Lower leg skin (tissue), 4 donors: ENCODE measurements at places on chromosomes 12 and 14. TPM values are rescaled to one million over a fixed set of nuclear protein-coding genes. Genes with fewer than 3 reads are reported as not detected.

The INHBC gene
- total RNA-seq: not detected

The FAM90A1 gene
- 0.10 TPM for total RNA-seq

GRCh38 chr14:53663709-53664108 is 292.9 kb downstream of the BMP4 start:
- DNase-seq: no peak

The LRRC74A gene
- total RNA-seq: not detected

The KCNMB4 gene
- 4.2 TPM for total RNA-seq

GRCh38 chr14:77868552-77869285 is 68.8 kb downstream of the ADCK1 start:
- no peak for DNase-seq

The B3GNT4 gene
- total RNA-seq: 7.4 TPM

The PYGL gene
- 37.0 TPM for total RNA-seq

- DNase-seq: no peak
Measured at GRCh38 chr12:117695956-117696355, 272.8 kb downstream of the KSR2 start.

- peak; percentile 97 for DNase-seq
Measured at GRCh38 chr12:54560374-54560858, 11.0 kb downstream of the PDE1B start.

DNA sequence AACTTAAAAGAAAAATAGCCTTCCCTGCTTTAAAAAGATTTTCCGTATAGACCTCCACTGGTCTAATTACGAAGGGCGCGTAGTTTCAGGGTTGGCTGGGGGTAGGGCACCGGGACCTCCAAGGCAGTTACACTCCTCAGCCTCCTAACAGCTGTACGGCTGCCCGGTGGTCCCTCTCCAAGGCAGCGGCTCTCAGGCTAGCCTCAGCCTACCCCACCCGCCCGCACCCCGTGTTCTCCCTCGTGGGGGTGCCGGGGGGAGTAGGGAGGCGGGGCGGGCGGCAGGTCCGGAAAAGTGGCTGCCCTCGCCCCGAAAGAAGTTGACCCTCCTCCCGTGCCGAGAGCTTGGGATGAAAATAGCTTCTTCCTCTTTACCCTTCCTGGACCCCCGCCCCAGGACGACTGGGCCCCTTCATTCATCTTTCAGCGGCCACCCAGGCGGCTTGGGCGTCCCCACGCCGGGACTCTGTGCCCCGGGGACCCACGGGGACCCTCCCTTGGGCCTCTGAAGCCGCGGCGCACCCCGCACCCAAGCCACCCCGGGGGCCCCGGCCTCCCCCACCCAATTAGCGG is 991 bp upstream of the RCOR1 start:
- peak; percentile 43 for DNase-seq

- no peak for DNase-seq
Measured at GRCh38 chr12:4867384-4867783, 42.3 kb upstream of the KCNA1 start.

DNA sequence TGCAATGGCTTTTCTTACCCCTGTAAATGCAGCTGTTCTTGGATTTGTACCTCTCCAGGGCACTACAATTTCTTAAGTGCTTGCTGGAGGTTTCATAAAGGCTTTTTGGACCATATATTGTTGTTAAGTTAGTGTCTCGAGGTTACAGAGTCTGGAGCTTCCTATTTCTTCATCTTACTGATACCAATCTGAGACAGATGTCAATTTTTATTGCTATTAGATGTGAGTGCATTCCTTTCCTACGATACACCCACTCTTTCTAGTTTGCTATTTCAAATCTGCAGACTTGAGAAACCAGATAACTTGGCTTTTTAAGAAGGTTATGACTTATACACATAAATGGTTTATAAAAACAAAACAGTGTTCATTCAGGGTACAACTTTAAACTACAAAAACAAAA is 2.1 kb downstream of the NOXRED1 start:
- no peak for DNase-seq

DNA sequence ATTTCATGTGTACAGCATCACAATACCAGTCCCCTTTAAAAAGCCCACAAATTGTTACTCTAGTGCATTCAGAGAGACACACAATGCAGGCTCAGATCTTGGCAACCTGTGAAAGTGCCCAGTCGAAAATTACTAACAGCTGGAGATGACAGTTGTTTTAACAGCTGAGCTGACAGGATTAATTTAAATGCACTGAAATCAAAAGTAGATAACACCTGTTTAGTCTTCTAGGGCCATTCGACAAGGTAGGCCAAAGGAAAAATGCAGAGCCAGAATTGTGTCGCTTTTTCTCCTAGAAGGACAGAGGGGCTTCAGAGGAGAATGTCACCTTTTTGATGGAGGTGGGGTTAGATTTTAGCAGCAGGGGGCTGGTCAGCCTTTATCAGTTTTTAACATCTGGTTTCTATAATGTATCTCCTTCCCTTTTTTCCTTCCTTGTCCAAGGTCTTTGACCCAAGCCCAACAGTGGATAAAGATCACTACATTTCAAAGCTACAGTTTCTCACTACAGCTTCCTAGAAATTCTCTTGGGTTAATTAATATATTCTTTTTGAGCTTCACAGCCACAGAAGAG is 139.1 kb downstream of the SOX5 start:
- no peak for DNase-seq

- DNase-seq: no peak
Measured at GRCh38 chr12:27970401-27971120, 2.0 kb downstream of the PTHLH start.

DNA sequence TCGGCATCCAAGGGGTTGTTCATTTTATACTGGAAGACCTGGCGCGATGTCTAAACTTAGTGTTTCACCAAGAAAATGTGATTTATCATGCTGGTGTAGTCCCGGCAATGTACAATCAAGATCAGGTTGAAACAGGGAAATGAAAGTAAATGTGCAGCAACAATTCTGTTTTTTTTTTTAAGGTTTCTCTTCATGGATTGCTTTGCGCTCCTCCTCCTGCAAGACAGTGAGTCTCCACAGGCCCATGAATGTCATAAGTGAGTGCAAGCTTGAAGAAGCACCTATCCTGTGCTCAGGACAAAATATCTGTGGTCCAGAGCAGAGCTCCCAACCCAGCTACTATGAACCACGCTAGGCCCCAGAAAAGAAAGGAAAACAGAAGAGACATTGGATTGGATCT is 143.4 kb downstream of the KCNK10 start:
- DNase-seq: no peak

The RND1 gene
- total RNA-seq: 0.49 TPM

The ADCY4 gene
- 6.7 TPM for total RNA-seq

- no peak for DNase-seq
Measured at GRCh38 chr14:50335989-50336824, 24.1 kb downstream of the DMAC2L start.

- no peak for DNase-seq
Measured at GRCh38 chr12:15323480-15323879, 1.2 kb downstream of the PTPRO start.

The RNASE2 gene
- not detected for total RNA-seq

The KLRG1 gene
- not detected for total RNA-seq

GRCh38 chr12:122282061-122282460 is 15.8 kb upstream of the VPS33A start:
- no peak for DNase-seq

GRCh38 chr12:101570047-101570446 is 24.7 kb upstream of the MYBPC1 start:
- no peak for DNase-seq

The NOXRED1 gene
- 0.15 TPM for total RNA-seq

DNA sequence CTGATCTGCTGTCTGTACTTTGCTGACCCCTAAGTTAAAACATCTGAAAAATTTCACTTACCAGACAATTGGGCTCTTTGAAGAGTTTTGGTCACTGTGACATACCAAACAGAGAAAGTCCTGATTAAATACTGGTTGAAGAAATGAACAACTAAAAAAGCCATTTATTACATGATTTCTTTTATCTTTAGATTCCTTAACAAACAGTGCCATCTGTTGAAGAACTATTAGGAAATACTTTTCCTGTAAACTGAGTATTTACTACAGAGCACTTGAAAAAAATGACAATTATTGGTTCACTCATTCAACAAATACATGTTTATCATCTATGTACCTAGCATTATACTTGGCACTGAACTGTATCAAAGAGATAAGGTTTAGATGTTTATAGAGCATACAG is 6.5 kb upstream of the WASHC4 start:
- no peak for DNase-seq

The GLRX5 gene
- total RNA-seq: 33.5 TPM

The SLCO1B1 gene
- total RNA-seq: not detected

GRCh38 chr12:127809275-127809674 is 457.7 kb upstream of the TMEM132C start:
- DNase-seq: no peak

The MYO1H gene
- 0.75 TPM for total RNA-seq

GRCh38 chr14:31024010-31024480 is 1.4 kb upstream of the AP4S1 start:
- no peak for DNase-seq

- no peak for DNase-seq
Measured at GRCh38 chr14:100873096-100873482, 30.4 kb downstream of the RTL1 start.

DNA sequence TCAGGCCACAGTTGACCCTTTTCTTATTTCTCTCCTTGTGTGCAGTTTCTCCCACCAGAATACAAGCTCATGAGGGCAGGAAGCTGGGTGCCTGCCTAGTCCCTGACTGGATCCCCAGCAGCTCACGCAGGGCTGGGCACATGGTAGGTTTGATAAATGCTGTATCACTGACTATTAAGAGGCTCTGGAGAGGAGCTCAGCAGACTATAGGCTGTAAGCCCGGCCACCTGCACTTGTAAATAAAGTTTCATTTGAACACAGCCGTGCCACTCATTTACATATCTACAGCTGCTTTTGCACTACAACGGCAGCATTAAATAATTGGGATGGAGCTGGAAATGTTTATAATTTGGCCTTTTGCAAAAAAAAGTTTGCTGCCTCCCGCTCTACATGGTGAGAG is 32.0 kb downstream of the CHGA start:
- no peak for DNase-seq

- DNase-seq: no peak
Measured at GRCh38 chr14:70714055-70714550, 72.4 kb downstream of the TTC9 start.

DNA sequence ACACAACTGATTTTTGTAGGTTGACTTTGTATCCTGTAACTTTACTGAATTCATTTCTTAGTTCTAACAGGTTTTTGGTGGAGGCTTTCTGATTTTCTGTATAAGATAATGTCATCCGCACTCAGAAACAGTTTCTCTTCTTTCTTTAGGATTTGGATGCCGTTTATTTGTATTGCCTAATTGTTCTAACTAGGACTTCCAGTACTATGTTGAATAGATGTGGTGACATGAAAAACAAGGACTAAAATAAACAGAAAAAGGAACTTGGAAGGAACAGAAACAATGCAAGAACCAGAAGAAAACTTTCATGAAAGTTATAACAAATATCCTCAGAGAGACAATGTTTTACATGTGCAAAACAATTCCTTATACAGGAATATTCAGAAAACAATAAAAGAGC is 100.3 kb downstream of the GTF2A1 start:
- no peak for DNase-seq

- DNase-seq: no peak
Measured at GRCh38 chr12:111586986-111587385, 12.1 kb downstream of the ATXN2 start.

DNA sequence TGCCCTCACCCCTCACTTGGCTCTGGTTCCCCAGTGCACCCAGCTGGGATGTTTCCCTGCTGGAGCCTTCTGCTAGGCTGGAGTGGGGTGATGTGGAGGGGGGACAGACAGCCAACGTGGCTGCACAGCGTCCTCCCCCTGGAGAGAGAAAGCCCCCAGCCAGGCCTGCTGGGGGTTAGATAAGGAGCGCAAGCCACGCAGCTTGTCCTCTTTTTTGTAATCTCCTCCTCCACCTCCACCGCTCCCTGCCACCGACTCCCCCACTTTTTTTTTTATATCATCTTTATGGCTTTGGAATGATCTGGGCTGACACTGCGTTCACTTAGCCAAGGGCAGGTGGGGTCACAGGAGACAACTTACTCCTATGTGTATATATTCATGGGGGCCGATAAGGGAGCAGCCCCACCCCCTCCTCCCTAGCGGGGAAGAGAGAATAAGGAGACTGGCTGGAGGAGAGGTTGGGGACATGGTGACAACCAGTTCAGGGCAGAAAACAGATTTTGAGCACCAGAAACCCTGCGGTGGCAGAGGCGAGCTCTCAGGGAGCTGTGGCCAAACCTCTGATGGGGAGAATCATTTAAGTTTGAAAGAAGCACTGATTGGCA is 169.9 kb upstream of the LHX5 start:
- DNase-seq: no peak

- DNase-seq: no peak
Measured at GRCh38 chr12:49129332-49130150, 1.7 kb downstream of the TUBA1B start.

The SAMD15 gene
- 0.64 TPM for total RNA-seq

- DNase-seq: no peak
Measured at GRCh38 chr12:92973614-92974013, 44.5 kb upstream of the EEA1 start.

The TMEM63C gene
- total RNA-seq: 17.8 TPM

The CPNE6 gene
- not detected for total RNA-seq

DNA sequence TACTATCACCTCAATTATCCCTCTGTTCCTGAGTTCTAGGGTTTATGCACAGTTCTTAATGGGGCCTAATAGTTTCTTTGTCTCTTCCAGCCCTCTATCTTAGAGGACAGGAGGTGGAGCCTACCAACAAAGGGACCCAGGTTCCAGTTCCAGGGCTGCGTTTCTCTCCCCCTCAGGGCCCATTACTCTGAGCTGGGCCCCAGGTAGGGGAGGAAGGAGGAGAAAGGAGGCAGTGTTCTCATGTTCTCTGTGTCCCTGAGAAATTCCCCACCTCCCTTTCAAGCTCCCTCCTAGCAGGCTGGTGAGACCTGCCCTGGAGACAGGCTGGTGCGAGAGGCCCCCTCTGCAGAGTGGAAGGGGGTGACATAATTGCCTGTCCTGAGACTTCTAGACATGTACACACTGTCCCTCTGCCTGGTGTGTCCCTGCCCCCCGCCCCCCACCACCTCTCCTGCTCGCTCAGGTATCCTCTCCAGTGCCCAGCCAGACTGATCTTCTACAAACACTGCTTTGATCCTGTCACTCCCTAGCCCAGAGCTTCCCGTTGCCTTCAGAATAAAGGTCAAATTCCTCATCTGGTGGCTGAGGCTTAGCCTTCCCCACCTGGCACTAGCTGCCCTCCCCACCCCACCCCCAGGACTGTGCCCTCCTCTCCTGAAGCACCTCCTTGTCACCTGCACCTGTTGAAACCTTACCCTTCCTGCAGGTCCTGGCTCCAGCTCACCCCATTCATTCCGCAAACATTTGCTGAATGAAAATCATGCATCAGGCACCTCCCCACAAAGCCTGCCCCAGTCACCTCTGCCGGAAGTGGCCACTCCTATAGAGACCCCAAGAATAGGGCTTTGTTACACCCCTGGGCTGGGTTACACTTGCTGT is 21.1 kb upstream of the KRT8 start:
- DNase-seq: no peak

GRCh38 chr12:43245947-43246346 is 306.1 kb downstream of the ADAMTS20 start:
- no peak for DNase-seq

- DNase-seq: no peak
Measured at GRCh38 chr12:19648591-19648990, 209.3 kb downstream of the AEBP2 start.

GRCh38 chr12:68034567-68034966 is 45.3 kb downstream of the IFNG-AS1 start:
- DNase-seq: no peak
